Heart right ventricle (tissue), 16 donors: ENCODE measurements at places on chromosomes 16 and 17. TPM values are rescaled to one million over a fixed set of nuclear protein-coding genes. Genes with fewer than 3 reads are reported as not detected.

The MVD gene
- 23.5 TPM for total RNA-seq

DNA sequence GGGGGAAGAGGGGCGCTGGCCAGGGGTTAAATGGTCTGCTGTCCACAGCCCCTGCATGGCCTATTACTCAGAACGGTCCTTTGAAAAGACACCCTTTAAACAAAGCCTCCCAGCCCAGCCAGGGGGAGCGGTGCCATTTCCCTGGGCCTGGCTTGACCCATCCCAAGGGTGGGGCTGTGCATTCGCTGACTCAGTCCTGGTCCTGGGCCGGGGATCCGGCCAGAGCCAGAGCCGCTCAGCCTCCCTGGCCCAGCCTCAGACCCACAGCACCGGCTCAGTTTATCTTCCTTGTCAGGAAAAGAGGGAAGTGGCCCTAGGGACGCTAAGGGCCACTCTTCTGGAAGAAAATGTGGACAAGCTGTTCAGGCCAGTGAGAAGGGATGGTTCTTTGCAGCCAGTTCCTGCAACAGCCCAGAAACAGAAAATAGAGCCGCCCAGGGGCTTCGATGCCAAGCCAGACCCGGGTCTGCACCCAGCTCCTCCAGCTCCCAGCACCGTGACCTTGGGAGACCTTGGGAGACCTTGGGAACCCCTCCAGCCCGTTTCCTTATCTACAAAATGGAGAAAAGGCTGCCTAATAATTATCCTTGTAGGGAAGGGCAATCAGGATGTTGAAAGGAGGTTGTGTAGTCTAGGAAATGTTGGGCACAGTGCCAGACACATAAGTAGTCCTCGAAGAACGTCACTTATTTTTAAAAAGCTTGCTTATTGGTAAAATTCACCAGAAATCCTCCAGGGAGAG lies 82.5 kb downstream of the ZDHHC7 start:
- peak; percentile 61 for DNase-seq

The SPATA32 gene
- not detected for total RNA-seq

DNA sequence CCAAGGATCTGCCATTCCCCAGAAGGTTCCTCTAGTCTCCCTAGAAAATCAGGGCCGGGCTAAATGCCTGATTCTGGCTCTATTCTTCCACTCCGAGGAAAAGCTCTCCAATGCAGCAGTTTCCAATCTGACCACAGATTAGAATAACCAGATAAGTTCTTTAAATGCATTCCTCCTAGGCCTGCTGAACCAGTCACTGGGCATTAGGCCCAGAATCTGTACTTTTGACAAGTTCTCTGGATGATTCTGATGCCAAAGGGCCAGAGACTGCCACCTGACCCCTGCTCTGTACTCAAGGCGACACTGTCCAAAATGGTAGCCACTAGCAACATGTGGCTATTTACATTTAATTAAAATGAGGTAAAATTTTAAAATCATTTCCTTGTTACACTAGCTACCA lies 22.3 kb downstream of the MAP3K14 start:
- peak; percentile 64 for DNase-seq

The CACNG1 gene
- not detected for total RNA-seq

DNA sequence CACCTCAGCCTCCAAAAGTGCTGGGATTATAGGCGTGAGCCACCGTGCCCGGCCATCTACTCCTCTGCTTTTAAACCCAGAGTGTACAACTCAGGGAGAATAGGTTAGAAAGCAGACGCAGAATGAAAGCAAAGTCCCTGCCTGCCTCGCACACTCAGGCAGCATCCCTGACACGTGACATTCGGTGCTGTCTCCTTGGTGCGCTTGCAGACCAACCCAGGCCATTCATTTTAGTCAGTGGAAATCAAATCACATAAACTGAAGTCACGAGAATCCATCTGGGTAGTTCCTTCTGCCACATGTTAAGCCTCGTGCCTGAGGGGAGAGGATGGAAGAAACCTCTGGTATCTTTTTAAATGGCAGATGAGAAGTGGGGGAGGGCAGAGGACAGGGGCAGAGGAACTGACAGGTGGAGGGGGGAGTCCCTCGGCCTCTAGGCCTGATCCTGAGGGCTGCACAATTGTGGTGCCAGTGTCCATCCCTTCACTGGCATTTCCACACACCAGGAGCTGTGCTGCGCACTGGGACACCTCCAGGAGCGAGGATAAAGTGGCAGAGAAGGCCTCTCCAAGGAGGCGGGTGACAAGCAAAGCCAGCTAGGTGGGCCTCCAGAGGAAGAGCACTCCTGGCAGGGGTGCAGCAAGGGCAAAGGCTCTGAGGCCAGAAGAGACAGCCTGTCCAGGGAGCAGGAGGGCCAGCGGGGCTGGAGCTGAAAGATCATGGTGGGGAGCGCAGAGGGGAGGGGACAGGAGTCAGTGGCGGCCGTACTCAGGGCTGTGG lies 196.3 kb downstream of the KATNIP start:
- no peak for DNase-seq

GRCh38 chr17:337022-337420 lies 15.6 kb downstream of the RPH3AL start:
- DNase-seq = no peak

DNA sequence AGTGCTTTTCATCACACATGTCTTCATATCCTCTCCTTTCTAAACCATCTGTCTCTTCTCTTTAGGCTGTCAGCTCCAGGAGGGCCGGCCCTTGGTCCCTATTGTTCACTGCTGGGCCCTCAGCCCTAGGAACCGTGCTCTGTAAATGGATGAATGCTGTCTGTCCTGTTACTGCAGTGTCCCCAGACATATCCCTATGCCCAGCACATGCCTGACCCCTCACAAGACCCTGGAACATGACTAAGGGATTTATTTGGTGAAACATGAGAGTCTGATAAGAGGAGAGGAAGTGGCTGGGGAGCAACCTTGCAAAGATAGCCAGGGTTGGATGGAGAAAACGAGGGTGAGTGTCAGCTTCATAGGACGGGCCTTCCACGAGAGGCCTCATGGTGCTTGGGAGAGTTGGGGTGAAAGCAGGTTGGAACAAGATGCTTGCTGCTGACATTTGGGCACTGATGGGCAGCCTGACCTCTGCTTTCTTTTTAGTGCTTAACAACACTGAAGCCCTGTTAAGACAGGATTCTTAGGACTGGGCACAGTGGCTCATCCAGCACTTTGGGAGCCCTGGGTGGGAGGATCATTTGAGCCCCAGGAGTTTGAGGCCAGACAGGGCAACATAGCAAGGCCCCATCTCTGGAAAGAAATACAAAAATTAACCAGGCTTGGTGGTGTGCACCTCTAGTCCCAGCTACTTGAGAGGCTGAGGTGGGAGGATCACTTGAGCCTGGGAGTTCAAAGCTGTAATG lies 39.0 kb downstream of the ABCC1 start:
- DNase-seq = no peak

GRCh38 chr16:6701096-6701495 lies 631.5 kb upstream of the RBFOX1 start:
- no peak for DNase-seq

- DNase-seq = no peak
Observed at GRCh38 chr17:2551928-2552327, 40.2 kb upstream of the METTL16 start.

- DNase-seq = peak; percentile 49
Observed at GRCh38 chr16:70573451-70574121, 50.0 kb downstream of the SF3B3 start.

The MEIOC gene
- total RNA-seq = 0.16 TPM

GRCh38 chr17:64442541-64442971 lies 6.4 kb upstream of the MILR1 start:
- DNase-seq = no peak

DNA sequence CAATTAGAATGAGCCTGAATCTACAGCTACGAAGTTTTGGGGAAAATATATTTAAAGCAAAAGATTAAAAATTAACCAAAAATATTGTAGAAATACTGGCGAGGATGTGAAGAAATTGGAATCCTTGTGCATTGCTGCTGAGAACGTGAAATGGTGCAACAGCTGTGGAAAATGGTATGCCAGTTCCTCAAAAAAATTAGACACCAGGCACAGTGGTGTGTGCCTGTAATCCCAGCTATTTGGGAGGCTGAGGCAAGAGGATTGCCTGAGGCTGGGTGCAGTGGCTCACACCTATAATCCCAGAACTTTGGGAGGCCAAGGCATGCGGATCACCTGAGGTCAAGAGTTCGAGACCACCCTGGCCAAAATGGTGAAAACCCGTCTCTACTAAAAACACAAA lies 119.9 kb upstream of the TMEM97 start:
- DNase-seq = no peak

GRCh38 chr16:20814784-20815183 lies 8.5 kb downstream of the REXO5 start:
- DNase-seq = no peak

The CHST4 gene
- total RNA-seq = not detected

GRCh38 chr16:8588682-8589056 lies 1.6 kb downstream of the TMEM114 start:
- no peak for DNase-seq

DNA sequence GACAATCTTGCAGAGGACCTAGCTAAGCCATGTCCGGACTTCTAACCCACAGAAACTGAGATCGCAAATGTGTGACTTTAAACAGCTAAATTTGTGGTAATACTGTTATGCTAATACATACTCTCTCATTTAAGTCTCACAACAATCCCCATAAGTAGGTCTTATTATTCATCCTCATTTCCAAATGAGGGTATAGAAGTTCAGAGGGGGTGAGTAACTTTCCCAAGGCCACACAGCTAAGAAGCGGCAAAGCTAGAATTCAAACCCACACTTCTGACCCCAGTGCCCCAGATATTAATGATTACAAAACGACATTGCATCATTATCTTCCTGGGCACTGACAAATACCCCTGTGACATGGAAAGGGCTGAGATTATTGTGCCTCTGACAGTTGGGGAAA lies 81.4 kb downstream of the CNGB1 start:
- DNase-seq = no peak

- no peak for DNase-seq
Observed at GRCh38 chr17:81942167-81942553, 4.9 kb downstream of the MYADML2 start.

The PABPN1L gene
- total RNA-seq = not detected

DNA sequence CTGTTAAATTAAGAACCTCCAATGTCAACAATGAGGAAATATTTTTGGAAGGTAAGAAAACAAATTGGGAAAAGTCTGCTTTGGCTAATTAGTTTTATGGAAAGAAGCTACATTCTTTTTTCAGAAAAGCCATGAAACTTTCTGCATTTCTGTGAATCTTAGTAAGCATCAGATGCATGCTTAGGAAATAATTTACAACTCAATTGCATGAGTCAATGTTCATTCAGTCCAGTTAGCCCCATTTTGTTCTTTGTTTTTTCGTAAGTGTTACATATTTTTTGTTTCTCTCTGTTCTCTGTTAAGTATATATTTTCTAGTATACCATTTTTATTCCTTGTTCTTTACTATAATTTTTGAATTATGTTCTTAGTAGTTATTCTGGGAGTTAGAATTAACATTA lies 195.2 kb upstream of the KIF2B start:
- no peak for DNase-seq

DNA sequence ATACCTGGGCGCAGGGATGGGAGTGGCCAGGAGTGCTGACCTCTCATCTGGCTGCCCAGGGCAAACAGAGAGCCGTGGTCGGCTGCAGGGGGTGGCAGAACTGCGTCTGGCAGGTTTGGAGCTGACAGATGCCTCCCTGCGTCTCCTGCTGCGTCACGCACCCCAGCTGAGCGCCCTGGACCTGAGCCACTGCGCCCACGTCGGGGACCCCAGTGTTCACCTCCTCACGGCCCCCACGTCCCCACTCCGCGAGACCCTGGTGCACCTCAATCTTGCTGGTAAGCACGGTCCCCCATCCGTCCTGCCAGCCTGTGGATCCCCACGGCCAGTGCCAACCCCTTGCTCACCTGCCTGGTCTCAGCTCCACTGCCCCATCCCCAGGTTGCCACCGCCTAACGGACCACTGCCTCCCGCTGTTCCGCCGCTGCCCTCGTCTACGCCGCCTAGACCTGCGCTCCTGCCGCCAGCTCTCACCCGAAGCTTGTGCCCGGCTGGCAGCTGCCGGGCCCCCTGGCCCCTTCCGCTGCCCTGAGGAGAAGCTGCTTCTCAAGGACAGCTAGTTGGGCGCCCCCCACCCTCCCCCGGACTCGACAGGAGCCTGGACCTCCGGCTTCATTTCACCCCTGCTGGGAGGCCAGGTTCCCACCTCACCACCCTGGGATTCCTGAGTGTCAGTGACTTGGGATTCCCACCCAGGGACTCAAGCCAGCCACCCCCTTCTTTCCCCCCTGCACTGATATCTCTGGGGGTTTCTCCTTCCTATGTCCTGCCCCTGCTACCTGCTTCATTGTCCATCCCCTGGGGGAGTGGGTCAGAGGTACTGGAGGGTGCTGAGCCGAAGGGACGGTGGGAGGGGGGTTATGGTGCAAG lies 2.0 kb upstream of the ORAI3 start:
- DNase-seq = no peak

DNA sequence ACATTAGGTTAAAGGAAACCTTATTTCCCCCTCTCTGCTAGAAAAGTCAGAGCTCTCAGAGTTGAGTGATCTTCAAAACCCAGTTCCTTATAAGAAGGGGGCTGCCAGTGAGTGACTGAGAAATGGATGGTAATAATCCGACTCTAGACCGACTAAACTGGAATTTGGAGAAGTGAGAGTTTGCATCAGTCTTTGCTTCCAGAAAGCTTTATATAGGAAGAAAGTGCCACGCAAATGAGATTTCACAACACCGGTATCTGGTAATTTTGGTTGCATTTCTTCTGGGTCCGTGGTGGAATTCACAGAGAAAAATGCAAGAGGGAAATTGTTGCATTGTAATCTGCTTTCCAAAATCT lies 271.4 kb downstream of the MAF start:
- no peak for DNase-seq

- DNase-seq = no peak
Observed at GRCh38 chr17:2271985-2272702, 31.4 kb downstream of the SMG6 start.

The TEKT5 gene
- total RNA-seq = not detected

The PRSS33 gene
- total RNA-seq = not detected

DNA sequence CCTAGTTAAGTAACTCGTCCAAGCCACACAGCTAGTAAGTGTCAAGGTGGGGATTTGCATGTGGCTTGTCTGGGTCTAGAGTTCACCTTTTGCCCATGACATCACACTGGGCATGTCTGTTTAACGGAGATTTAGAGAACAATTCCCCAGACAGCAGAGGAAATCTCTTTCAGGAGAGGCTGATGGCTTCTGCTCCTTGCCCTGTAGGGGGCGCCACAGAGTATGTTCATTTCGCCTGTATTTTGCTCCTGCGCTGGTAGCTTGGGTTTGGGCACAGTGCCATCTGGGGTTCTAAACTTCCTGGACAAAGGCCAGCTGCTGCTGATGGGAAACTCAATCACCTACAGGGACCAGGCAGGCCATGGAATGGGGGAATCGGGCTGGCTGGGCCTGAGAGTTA lies 20.4 kb downstream of the OTOA start:
- DNase-seq = no peak

- no peak for DNase-seq
Observed at GRCh38 chr17:50843150-50843905, 7.9 kb downstream of the WFIKKN2 start.
